Large intestine (tissue), 12 donors: ENCODE measurements at places on chromosomes 11 and 22. TPM values are rescaled to one million over a fixed set of nuclear protein-coding genes. Genes with fewer than 3 reads are reported as not detected.

Gene MAML2
- 11.2 TPM for polyA plus RNA-seq

Gene SHANK3
- 16.7 TPM for polyA plus RNA-seq

DNA sequence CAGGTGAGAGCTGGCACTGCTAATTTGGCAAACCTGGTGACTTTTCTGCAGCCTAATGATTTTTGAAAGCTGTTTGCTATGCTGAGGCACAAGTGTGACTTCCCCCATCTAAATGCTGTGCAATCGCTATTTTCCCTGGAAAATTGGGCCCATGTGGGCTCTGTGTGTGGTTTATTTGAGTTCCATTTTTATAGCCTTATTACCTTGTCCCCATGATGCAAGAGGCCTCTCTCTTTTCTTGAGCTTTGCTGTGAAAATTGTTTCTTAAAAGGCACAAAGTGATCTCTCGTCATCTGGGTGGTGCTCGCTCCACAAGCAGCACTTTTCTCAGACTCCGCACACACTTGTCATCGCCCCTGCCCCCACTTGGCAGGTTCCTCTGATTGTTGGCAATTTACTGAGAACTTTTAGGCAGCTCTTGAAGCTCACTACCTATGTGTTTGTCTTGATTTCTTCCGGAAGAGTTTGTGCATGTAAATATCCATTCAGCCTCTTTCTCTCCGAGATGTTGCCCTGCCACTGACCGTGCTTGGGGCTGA is 24.9 kb downstream of the BMAL1 start:
- no peak for DNase-seq

GRCh38 chr11:33437529-33437928 is 180.3 kb downstream of the HIPK3 start:
- peak; percentile 13 for DNase-seq

DNA sequence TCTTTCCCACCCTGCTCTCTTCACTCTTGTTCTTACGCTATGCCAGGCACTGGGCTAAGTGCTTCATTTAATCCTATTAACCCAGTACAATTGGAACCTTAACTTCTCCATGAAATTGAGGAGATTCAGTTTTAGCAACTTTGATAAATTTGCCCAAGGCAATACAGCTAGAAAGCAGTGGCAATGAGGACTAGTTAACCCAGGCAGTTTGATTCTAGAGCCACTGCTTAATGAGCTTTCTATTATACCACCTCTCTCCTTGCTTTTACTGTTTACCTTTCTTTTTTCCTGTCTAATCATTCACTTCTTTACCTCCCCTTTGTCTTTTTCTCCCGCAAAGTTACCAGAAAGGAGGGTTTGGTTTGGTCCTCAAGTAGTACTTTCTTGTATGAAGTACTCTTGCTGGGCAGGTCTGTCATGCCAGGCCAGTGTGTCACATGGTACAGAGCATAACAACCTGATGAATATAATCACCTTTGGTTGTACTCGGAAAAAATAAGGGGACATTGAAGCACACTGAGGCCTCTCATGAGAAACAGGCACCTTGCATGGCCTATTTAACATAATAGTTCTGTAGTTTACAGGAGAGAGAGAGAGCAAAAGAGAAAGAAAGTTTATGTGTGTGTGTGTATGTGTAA is 70.6 kb downstream of the PDHX start:
- DNase-seq = no peak

GRCh38 chr11:49432242-49432848 is 223.9 kb upstream of the FOLH1 start:
- DNase-seq = peak; percentile 0

GRCh38 chr22:21693333-21693998 is 27.7 kb downstream of the PPIL2 start:
- DNase-seq = no peak

GRCh38 chr22:17264321-17265052 is 45.3 kb upstream of the ADA2 start:
- peak; percentile 45 for DNase-seq

GRCh38 chr11:33733980-33734379 is 2.2 kb downstream of the CD59 start:
- DNase-seq = no peak

GRCh38 chr11:12543596-12544415 is 130.4 kb upstream of the TEAD1 start:
- no peak for DNase-seq

GRCh38 chr11:117606790-117607189 is 190.2 kb downstream of the DSCAML1 start:
- DNase-seq = no peak
